ENCODE measurements at places on chromosomes 2 and 18.

GRCh38 chr18:32918692-32919250 is 145.9 kb upstream of the KLHL14 start:
- DNase-seq = no peak

- DNase-seq = no peak
Measured at GRCh38 chr18:9766076-9766481, 58.0 kb downstream of the RAB31 start.

DNA sequence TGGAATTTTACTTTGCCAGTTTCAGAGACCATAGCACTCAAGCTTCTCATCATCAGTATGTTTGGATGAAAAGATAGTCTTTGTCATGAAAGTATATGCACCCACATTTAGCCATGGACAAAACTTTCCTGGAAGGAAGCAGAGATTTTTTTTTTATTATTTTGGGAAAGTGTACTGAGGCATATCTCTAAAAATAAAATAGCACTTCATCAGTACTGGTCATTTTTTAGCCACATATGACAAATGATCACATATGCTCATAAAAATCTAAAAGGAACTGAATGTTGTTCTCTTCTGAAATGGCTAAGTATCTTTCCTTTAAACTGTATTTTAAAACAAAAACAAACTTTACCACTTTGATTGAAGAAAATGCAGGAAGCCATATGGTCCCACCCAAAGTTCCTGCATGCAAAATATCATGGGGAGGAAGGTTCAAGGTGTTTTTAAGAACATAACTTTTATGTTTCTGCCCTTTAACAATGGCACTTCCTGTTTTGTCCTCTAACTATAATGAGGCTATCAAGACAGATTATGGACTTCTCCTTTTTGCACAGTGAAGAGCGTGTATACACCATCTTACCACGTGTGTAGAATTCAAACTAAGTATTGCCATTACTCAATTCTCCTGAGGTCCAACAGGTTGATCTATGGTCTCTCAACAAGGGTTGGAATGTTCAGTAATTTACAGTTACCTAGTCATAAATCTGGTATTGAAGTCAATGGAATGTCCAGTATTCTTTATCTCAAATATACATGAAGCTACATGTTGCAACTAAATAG is 77.1 kb upstream of the SLC39A10 start:
- DNase-seq = no peak

DNA sequence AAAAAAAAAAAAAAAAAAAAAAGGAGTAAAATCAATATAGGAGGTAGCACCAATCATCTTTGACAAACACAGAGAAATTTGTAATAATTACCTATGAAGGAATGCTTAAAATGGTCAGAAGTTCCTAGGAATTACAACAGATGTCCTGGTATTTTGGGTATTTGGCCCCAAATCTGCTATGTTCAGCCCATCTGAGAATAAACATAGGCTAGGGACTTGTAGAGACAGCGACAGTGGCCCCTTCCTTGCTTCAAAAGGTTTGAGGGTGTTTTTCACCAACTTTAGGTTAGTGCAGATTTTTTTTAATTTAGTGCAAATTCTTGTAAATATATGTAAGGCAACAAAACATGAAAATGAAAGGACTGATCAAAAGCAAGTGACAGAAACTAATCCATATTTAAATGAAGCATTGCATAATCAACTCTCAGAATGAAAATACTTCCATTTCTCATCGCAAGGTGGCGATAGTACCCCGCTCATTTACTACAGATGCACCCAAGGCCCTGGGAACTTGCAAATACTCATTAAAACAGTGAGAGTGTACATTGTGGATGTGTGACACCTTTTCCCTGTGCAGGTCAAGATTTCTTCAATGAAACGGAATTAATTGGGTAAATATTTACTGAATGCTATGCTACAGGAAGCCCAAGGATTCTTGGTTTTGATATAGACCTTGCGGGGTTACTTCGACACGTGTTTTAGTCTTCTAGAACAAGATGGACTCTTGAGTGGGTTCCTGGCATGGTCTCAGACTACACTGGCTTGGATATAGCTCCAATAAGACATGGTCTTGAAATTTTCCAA is 44.6 kb downstream of the FAM124B start:
- DNase-seq = peak; percentile 76

- no peak for DNase-seq
Measured at GRCh38 chr2:239015218-239015900, 167.5 kb downstream of the TWIST2 start.

GRCh38 chr18:9823805-9824473 is 61.8 kb upstream of the TXNDC2 start:
- DNase-seq = no peak

- DNase-seq = no peak
Measured at GRCh38 chr2:113169586-113169985, 4.2 kb upstream of the PSD4 start.

DNA sequence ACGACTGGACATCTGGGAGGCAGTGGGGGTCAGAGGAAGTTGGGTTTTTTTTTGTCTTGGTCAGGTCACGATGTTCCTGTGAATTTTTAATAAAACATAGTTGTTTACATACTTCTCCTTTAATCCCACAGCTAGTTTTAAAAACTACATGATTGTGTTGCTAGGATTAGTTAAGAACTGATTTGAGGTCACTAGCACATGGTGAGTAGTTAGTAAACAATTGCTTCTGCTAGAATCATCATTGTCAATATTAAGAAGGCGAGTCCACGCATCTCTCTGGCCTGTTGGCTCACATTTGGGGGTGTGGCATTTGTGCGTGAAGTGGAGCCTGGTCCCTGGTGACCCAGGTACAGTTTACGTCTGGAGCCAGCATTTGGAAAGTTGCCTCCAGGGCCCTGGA is 59.4 kb downstream of the AGAP1 start:
- no peak for DNase-seq

GRCh38 chr2:30958918-30959265 is 151.6 kb upstream of the CAPN13 start:
- DNase-seq = no peak

DNA sequence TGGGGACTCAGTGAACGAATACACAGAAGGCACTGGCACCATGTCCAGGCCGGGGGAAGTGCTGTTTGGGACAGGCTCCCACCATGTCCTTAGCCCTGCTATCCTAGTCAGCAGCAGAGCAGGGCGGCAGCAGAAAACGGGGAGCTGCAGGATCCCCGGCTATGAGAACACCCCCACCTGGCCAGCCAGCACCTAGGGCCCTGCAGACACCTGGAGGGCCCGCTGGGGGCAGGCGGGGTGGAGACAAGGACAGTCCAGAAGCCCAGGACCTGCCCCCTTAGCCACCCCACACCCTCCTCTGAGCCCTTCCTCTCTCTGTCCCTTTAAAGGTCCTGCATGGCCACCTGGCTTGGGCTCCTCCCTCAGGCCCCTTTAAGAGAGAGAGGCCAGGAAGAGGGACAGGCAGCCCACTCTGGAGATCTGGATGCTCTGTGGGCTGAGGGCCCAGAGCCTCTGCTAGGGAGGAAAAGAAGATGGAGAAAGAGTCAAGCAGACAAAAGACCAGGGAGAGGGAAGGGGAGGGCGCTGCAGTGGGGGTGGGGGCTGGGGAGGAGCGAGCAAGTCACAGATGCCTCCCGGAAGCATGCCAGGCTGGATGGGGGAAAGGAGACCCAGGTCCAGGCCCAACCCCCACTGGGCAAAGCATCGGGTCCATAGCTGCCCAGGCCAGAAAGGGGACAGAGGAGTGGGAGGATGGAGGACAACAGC is 48.6 kb downstream of the BIN1 start:
- no peak for DNase-seq

DNA sequence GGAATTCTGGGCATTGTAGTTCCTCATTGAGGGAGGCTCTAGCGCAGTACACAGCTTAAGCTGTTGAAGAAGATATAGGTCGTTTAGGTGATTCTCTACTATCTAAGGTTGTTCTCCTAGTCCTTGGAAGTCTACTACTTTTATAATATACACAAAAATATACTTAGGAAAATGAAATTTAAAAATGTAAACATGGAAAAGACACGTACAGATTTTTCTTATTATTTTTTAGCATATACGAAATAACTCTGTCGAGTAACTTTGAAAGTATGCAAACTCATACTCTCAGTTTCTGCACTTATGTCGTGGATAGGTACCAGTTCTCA is 272 bp upstream of the FASTKD1 start:
- DNase-seq = no peak

GRCh38 chr2:197514754-197515153 is 1.1 kb upstream of the MOB4 start:
- DNase-seq = no peak

DNA sequence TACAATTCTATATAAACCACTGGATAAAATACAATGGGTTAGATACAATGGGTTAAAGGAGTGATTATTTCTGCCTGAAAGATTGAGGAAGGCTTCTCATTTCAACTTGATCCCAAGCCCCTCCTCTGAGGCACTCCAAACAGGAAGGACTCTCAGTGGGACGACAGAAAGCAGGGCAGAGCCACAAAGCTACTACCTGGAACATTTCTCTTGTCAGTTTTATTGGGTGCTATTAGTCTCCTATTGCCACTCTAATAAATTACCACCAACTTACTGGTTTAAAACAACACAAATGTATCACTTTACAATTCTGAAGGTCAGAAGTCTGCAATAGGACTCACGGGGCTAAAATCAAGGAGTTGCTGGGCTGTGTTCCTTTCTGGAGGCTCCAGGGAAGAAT is 146.7 kb downstream of the MREG start:
- no peak for DNase-seq

GRCh38 chr2:240567872-240568677 is at the start of gene RNPEPL1:
Gene RNPEPL1 (plus strand): TSS chr2:240568484. CDS start chr2:240568587, 103 bp downstream.
- peak; percentile 53 for DNase-seq

DNA sequence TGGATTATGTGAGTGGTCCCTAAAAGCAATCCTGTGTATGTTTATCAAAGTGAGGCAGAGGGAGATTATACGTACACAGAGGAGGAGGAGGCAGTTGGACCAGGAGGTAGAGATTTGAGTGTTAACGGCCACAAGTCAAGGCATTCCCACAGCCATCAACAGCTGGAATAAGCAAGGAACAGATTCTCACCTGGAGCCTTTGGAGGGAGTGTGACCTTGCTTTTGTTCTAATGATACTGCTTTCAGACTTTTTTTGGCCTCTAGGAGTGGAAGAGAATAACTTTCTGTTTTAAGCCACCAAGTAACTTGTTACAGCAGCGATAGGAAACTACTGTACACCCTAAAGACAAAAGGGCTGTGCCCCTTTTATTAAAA is 18.1 kb downstream of the LCLAT1 start:
- DNase-seq = no peak

DNA sequence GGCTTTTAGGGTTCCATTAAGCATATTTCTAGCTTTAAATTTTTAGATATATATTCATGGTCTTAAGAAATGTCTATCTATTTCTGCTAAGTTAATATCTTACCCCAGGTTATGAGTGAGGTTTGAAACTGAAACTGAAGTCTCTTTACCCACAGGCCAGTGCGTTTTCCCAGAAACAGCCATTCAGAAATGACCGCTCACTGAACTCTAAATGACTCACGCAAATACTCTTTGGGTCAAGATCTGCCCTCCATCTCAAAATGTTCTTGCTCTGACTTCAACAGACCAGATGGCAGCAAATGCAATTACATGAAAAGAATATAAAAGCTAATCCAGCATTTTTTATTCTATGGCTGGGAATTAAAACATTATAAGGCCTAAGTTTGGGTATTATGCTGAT is 315.2 kb downstream of the TDRD15 start:
- no peak for DNase-seq

- no peak for DNase-seq
Measured at GRCh38 chr2:7950035-7950612, 731.7 kb upstream of the ID2 start.

GRCh38 chr2:185823773-185824172 is 85.2 kb downstream of the FSIP2 start:
- no peak for DNase-seq

DNA sequence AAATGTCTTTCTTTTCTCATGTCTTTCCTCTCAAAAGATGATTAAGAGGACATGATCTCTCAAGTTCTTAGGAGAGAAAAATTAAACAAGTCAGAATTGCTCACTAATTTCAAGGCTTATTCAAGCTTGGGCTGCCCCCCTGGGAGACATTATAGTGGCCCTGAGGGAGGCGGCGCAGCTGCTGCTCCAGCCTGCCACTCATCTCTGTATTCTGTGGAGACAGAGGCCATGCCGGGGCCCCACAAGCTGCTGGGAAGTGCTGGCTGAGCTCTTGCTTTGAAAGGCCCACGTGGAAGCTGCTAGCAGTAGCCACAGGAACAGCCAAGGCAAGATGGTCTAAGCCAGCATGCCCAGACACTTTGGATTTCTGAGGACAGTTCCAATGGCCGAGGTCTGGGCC is 267.4 kb downstream of the LNPK start:
- no peak for DNase-seq

DNA sequence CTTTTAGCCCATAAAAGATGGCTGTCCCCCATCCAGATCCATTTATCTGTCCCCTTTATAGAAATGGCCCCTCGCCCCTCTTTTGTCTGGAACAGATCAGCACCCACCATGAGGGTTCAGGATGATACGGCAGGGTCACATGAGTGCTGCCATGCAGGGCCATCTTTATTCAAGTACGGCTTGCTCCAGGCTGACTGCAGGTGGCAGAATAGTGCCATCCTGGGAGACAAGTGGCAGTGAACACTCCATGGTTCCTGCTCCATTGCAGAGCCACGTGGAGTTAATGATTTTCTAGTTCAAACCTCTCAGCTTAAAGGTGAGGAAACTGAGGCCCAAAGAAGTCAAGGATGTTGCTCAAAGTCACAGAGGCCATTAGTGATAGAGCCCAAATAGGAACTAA is 180.6 kb downstream of the CLIP4 start:
- no peak for DNase-seq

GRCh38 chr2:86416146-86416545 is 25.0 kb upstream of the KDM3A start:
- DNase-seq = peak; percentile 9

- DNase-seq = no peak
Measured at GRCh38 chr2:118539290-118539689, 308.2 kb downstream of the EN1 start.

- DNase-seq = no peak
Measured at GRCh38 chr2:225076125-225076524, 33.9 kb upstream of the DOCK10 start.

DNA sequence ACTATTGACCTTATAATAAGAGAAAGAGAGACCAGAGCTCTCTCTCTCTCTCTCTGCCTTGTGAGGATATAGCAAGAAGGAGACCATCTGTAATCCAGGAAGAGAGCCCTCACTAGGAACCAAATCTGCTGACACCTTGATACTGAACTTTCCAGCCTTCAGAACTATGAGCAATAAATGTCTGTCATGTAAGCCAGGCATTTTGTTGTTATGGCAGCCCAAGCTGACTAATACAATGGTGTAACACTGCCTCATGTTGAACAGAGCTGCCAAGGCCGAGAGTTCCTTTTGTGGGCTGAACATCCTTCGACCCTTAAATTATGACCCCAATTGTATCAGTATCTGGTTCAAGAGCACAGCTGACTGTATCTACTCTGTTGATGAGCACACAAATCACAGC is 108.0 kb downstream of the LRRC30 start:
- no peak for DNase-seq

DNA sequence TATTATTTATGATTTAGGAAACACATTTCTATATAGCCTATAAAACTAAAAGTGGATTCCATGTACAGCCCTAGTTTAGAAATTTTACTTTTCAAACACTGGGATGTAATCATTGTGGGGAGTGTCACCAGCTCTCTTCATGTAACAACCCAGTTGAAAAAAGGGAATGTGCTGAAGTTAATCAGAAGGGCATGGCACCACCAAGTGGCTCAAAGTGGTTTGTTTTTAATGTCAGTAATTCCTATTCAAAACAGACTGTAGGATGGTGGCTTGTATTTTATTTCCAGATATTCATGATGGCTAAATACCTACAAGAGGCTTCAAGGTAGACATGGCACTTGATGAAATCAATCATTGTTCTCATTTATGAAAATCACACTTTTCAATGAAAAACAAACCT is 58.1 kb upstream of the TMEM182 start:
- DNase-seq = no peak

GRCh38 chr2:139769633-139770032 is 989.4 kb upstream of the NXPH2 start:
- no peak for DNase-seq
